ENCODE measurements at places on chromosomes 7 and 10.
A peak's percentile ranks its signal among the peaks of the same experiment; 100 is the strongest.

- no peak for DNase-seq
Measured at GRCh38 chr7:29163854-29164253, 17.5 kb upstream of the CPVL start.

- no peak for DNase-seq
Measured at GRCh38 chr7:39709768-39710311, 86.5 kb downstream of the RALA start.

GRCh38 chr10:103472005-103472404, 7.0 kb downstream of the CALHM3 start:
- no peak for DNase-seq

- no peak for DNase-seq
Measured at GRCh38 chr7:94288096-94288495, 106.6 kb upstream of the COL1A2 start.

- DNase-seq, result no peak
Measured at GRCh38 chr7:47313564-47313963, 268.3 kb downstream of the TNS3 start.

DNA sequence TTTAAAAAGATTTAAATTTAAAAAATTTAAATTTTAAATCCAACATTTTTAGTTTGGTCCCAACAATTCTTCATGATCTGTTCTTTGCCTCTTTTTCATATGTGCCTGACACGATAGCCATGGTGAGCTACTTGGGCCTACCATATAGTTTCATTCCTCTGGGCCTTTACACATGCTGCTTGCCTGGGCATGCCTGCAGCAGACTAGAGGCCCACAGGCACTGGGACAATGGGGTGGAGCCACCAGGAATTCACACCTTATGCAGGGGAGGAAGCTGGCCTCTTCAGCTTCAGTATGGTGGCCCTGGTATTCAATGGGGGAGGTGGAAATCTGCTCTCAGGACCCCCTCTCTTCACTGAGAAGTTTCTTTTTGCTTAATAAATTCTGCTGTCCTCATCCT, 37.8 kb upstream of the ZNF365 start:
- DNase-seq, result no peak

- no peak for DNase-seq
Measured at GRCh38 chr7:6658618-6659345, 21.7 kb downstream of the ZNF316 start.

GRCh38 chr10:132946311-132946710, 3.9 kb upstream of the CFAP46 start:
- DNase-seq, result peak; percentile 47

GRCh38 chr10:20616056-20616671, 280.9 kb downstream of the NEBL start:
- no peak for DNase-seq

DNA sequence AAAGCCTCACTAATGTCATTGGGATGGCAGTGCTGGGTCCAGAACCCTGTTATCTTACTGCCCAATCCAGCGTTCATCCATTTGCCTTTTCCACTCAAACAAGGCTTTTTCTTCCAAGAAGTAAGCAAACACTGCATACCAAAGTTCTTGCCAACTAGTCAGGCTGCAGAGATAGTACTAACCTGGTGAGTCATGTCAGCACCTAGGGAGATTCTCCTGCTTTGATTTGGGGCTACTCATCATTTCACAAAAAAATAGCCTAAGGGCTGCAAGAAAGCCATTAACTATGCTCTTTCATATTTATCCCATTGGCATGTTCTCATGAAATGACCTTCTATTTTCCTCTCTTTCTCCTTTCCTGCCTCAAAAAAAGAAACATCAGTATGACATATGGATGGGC, 142.6 kb downstream of the TWIST1 start:
- DNase-seq, result no peak

GRCh38 chr7:44196450-44196872, 4.3 kb upstream of the YKT6 start:
- DNase-seq, result peak; percentile 57

GRCh38 chr10:117399341-117400196, 24.3 kb upstream of the PDZD8 start:
- DNase-seq, result no peak

- DNase-seq, result no peak
Measured at GRCh38 chr10:29973921-29974320, 85.5 kb downstream of the JCAD start.

- DNase-seq, result no peak
Measured at GRCh38 chr7:148718431-148718830, 19.7 kb downstream of the CUL1 start.

- DNase-seq, result no peak
Measured at GRCh38 chr7:97845622-97846203, 26.5 kb downstream of the ASNS start.

DNA sequence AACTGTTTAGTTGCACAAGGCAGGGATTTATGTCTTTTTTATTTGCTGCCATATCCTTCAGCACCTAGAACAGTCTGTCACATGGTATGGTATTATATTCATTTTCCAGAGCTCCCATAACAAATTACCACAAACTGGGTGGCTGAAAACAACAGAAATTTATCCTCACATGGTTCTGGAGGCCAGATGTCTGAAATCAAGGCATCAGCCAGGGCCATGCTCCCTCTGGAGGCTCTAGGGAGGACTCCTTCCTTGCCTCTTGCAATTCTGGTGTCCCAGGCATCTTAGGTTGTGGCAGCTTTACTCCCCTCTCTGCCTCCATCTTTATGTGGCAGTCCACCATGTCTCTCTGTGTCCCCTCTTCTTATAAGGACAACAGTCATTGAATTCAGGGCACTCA, 43.1 kb downstream of the MET start:
- DNase-seq, result no peak

- DNase-seq, result no peak
Measured at GRCh38 chr10:18565006-18565405, 86.4 kb downstream of the NSUN6 start.

- no peak for DNase-seq
Measured at GRCh38 chr10:113303544-113304146, 249.2 kb upstream of the HABP2 start.

DNA sequence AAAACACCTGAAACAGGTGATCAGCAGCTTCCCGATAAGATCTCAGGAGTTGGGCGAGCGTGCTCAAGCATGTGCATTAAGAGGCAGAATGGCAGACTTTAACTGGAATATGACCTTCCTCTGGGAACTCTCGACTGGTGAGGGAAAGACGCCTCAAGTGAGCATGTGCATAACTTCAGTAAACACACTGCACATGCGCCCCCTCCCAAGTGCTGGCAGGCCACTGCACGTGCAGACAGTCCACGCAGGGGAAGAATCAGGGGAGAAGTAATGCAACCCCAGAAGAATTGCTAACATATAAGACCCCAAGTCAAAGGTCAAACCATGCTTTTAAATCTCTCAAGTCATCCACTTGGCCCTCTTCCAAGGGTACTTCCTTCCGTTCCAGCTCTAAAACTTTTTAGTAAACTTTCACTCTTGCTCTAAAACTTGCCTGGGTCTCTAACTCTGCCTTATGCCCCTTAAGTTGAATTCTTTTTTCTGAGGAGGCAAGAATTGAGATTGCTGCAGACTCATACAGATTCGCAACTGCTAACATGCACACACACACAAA, 541.0 kb downstream of the TNS3 start:
- DNase-seq, result no peak

GRCh38 chr10:119413093-119413453, 129.4 kb downstream of the RGS10 start:
- DNase-seq, result no peak

DNA sequence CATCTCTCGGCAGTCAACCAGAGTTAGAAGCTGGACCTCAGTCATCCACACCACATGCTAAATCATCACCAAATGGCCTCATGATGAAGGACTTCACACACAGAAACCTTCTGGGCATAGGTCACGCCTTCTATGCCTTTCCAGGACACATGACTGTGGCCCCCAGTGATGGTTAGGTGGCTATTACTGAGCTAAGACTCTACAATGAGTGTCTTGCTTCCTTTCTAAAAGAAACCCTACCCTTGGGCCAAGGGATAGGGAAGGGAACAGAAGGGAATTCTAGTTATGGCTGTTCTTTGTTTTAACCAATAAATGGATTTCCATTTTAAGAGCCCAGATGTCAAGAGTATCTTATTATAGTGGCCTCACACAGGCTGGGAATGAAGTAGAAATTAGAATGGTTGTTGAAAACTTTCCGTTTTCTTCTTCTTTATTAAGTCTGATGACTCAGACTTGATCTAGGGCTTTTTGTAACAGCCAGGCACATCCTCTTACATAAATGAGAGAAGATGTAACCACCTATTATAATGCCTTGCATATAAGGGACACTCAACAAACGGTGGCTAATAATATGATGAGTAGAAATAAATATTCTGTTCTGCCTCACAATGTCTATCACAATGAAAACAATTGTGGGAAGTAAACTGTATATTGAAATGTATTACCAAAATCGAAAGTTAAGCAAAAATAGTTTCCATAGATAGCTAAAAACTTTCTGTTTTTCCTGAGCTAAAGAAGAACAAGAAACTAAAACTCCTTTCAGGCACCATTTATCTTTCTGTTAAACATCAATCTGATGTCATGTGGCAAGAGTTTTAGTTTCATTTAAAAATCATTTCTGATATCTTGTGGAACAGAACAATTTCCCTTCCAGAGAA, 62.5 kb upstream of the TOMM7 start:
- no peak for DNase-seq

GRCh38 chr7:44284216-44284615, 41.2 kb downstream of the CAMK2B start:
- DNase-seq, result peak; percentile 39

GRCh38 chr10:54131833-54132232, 669.2 kb downstream of the PCDH15 start:
- no peak for DNase-seq

DNA sequence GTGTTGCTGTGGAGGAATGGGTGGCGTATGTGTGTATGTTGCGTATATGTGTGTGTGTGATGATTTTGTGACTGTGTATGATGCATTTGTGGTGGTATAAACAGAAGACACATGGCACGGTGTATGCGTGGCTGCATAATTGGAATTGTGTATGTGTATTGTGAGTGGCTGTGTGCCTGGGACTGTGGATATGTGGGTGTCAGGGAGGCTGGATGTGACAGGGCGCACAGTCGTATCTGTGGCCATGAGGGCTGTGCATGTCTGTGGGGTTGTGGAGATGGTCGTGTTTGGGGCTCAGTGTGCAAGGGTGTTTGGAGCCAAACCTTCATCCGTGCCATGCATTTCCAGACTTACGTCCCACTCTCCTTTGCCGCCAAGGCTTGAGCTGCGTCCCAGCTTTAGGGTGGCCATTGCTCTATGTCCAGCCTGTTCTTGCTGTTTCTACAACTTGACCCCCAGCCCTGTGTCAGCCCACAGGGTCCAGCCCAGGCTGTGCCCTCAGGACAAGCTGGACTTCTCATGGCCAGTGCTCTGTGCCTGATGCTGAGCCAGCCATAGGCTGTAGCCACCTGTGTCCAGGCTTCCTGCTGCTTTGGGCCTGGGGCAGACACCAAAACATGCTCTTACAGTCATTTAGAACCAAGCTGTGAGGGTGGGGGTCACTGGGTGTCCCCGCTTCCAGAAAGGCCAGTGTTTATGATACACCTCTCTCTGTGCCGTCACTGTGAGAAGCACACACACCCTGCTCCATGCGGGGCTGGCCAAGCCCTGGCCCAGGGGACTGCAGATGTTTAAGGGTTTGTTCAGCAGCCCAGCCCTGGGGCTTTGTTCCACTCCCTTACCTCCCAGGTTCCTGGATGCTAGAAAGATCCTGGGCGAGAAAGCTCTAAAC, 127.6 kb downstream of the NEURL1 start:
- no peak for DNase-seq

DNA sequence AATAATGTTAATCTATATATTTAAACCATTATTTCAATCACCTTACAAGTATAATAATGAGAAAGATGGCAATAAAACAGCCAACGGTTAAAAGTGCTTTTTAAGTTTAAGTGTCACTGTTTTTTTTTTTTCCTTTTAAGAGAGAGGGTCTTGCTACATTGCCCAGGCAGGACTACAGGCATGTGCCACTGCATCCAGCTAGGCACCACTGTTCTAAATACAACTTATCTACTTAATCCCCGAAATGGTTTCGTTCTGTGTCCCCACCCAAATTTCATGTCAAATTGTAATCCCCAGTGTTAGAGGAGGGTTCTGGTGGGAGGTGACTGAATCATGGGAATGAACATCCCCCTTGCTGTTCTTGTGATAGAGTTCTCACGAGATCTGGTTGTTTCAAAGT, 49.7 kb downstream of the TNPO3 start:
- no peak for DNase-seq

DNA sequence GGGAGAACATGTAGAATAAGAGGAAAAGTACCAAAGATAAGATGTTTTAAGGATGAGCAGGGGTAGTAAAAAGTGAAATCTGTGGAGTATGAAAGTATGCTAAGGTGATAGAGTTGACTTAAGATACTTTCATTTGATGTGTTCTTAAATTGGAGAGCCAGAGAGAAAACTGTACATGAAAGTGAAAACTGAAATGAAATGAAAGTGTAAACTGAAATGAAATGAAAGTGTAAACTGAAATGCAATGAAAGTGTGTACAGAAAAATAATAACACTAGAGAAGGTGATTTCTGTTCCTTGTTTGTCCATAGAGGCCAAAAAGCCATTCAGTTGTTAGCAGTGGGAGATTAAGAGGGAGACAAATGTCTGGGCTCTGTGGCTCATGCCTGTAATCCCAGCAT, 17.5 kb downstream of the AHR start:
- no peak for DNase-seq

Data from sciatic nerve (tissue), 2 donors.